Fibroblast of skin of right biceps (primary cell): ENCODE measurements at places on chromosomes 16 and 17.

DNA sequence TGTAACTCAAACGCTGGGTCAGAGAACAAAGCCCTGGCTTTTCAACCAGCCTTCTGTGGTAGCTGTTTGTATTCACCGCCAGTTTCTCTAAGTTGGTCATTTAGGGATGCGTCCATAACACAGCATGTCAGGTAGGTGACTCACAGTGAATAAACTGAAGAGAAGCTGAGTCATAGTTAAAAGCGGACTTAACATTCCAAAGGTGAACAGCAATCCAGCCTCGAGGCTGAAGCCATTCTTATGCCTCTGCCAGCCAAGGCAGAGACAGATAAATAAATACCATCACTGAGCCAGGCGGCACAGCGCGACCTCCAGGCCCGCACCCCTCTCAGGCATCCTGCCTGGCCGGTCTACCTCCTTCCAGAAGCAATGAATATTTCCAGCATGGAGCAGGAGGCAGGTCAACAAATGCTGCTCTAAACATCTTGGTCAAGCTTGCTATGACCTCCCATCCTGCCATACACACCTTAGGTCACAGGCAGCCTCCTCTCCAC is 12.4 kb upstream of the CACNG4 start:
- peak; percentile 86 for DNase-seq

DNA sequence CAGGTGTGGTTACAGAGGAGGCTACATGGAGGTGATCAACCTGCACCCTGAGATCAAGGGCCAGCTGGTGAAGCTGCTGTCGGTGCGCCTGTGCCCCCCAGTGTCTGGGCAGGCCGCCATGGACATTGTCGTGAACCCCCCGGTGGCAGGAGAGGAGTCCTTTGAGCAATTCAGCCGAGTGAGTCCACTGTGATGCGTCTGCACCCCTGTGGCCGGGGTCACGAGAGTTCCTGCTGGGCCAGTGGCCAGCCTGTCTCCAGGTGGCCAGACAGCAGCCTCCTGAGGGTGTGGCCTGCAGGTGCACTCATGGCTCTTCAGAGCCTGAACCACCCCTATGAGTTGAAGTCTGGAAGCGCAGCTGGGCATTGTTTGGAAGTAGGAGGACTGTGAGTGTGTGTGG is 38.1 kb downstream of the GPT2 start:
- no peak for DNase-seq

- no peak for DNase-seq
Measured at GRCh38 chr16:85105475-85105874, 6.8 kb downstream of the CIBAR2 start.

DNA sequence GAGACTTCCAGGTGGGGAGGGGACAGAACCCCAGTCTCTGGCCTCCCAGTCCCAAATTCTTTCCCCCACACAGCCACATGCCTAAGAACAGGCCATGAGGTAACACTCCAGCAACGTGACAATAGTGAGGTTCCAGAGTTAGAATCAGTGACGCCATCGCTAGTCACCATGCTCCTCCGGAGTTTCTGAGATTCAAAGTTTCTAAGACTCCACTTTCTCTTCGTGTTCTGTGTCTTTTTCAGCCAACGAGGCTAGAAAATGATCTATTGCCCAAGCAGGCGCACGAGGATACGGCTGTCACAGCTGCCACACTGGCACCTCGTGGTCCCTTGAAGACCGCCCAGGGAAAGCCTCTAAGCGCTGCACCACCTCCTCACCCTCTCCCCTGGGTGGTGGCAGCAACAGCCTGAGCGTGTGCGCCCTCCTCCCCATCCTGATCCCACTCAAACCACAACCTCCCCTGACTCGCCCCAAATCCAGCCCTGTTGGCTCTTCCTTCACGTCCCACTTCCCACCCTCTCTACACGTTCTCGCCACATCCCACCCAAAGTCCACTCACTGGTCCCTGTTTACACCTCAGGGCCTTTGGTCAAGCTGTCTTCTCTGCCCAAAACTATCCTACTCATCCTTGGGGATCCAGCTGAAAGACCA is 1.0 kb downstream of the MCRIP1 start:
- peak; percentile 53 for DNase-seq

DNA sequence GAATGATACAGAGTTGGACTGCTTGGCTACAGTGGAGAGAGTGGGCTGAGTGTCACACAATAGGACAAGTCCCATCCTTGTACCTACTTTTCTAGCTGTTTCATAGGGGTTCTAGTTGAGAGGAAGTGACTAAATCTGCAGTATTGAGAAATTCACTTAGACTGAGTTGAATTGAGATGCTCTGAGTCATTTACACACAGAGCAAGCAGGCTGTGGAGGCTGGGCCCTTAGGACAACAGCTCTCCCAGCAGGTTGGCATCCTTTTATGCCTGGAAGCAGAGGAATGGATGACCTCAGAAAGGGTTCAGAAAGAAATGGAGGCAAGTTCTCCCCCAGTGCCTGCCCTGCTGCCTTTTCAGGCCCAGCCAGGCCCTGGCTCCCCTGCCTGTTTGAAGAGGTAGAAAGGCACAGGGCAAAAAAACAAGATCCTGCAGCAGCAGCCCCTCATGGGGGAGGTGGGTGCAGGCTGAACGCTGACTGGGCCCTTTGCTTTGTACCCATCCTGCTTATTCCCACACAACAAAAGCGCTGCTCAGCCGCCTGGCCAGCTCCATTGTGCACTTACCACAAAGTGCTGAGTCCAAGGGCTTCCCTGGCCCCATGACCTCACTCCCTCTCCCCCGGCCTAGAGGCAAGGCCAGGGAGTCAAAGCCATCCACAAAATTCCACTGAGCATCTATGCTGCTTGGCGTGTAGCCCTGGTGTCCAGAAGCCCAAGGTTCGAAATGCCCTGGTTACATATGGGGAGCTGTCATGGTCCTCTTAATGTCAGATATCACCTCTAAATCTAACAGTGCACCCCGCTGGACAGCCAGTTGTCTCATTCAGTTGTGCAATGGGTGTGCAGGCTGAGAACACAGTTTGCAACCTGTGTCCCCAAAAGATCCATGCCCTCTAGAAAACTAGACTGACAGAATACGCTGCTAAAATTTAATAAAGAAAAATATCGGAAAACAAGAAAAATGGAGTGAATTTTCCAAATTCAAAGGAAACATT is 5.4 kb upstream of the CRYBA1 start:
- DNase-seq = peak; percentile 98

GRCh38 chr17:50269477-50270434 is 4.5 kb upstream of the TMEM92 start:
- peak; percentile 88 for DNase-seq

- no peak for DNase-seq
Measured at GRCh38 chr17:83198366-83199341, 119.2 kb downstream of the METRNL start.

GRCh38 chr16:27326251-27326650 is 12.5 kb downstream of the IL4R start:
- DNase-seq = no peak

GRCh38 chr17:49716668-49717364 is 9.1 kb upstream of the SLC35B1 start:
- DNase-seq = no peak

GRCh38 chr16:85316321-85316919 is 204.1 kb upstream of the CIBAR2 start:
- peak; percentile 50 for DNase-seq
